ENCODE measurements at places on chromosomes 13 and 19.

GRCh38 chr13:29763436-29764180 is 86.8 kb downstream of the UBL3 start:
- no peak for DNase-seq

DNA sequence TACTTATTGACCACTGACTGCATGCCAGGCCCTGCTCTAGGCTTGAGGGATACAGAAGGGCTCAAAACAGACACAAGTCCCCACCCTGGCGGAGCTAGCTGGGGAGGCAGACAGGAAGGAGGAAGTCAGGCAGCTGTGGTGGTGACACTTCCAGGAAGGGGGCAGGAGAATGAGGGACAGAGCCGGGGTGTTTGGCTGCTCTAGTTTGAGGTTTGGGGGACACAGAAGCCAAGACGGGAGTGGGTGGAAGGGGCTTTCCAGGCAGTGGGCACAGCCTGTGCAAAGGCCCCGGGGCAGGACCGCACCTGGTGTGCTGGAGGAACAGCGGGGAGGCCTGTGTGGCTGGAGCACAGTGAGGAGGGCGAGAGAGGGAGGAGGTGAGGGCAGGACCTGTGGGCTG is 4.0 kb downstream of the MRPL54 start:
- no peak for DNase-seq

- DNase-seq = no peak
Observed at GRCh38 chr13:112325142-112325808, 50.9 kb upstream of the SPACA7 start.

DNA sequence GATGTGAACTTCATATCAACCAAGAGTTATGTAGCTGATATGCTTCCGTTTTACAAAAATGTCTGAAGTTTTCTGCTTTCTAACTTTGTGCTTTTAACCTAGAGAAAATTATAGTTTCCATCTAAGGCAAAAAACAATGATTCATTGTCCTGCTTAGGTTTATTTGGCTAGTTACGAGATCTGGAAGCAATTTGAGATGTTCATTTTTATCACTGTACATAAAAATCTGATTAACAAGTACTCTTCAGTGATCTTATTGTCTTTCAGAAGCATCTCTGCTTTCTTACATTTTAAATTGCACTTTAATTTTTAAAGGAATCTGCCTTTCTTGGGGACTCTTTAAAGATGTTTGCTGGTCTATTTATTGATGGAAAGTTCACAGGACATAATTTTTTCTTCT is 188.1 kb downstream of the RFC3 start:
- DNase-seq = no peak

GRCh38 chr13:34004676-34005075 is 186.7 kb downstream of the RFC3 start:
- no peak for DNase-seq

- DNase-seq = no peak
Observed at GRCh38 chr19:34332027-34332760, 32.8 kb upstream of the GPI start.

DNA sequence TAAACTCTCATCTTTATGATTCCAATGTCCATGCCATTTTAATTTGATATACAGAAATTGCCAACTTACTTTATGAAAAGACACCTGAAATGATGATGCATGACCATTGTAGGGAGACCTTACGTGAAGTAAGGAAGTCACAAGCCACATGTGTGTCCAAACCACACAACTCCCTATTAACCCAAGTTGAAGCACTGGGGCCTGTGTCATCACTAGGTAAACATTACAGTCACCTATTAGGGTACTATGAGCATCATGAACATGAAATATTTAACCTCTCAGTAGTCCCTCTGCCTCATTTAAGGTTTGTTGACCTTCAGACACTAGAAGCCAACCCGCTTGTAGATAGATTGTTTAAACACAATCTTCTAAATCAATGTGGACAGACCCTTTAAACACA is 576.9 kb downstream of the IRS2 start:
- no peak for DNase-seq

DNA sequence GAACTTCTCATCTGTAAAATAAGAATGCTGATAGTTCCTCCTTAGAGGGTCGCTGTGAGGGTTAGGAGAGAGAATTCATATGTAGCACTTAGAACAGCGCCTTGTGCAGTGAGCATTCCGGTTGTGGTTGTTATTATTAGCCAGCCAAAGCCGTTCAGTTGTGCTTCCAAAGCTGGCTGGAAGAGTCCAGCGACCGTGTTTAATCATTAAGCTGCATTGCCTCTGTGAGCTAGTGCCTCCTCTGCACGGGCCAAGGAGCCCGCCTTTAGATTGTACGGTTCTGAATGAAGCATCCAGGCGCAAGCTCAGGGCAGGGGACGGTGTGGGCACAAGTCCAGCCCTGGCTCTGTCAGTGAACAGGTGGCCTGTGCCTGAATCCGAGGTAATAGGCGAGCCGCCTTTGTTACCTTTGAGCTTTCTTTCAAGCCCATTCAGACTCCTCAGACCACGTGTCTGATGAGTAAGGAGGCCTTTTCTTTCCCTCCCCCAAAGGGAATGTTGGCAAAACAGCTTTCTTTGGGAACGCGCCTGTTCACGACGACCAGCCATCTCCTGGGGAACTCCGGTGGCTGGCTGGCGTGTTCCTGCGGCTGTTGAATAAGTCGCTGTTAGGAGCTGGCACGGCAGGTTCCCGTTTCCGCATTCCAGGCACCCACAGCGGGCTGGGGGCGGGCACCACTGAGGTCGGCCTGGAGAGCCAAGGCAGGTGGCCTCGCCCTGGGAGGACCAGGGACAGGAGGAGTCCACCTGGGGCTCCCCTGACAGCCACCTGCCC is 25.1 kb downstream of the SIPA1L3 start:
- DNase-seq = no peak

DNA sequence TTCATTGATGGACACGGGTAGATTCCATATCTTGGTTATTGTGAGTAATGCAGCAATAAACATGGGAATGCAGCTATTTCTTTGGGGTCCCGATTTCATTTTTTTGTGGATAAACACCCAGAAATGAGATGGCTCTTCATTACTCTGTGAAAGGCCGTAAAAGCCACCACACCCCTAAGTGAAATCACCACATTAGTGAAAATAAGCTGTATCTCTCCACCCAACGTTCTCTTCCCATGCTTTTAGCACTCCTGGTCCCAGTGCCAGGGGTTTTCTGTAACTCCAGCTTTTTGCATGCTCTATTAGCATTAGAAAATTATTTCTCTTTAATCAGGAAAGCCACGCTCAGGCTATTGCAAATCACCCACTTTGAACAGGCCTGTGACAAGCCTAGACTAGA is 15.8 kb downstream of the CHAMP1 start:
- no peak for DNase-seq

DNA sequence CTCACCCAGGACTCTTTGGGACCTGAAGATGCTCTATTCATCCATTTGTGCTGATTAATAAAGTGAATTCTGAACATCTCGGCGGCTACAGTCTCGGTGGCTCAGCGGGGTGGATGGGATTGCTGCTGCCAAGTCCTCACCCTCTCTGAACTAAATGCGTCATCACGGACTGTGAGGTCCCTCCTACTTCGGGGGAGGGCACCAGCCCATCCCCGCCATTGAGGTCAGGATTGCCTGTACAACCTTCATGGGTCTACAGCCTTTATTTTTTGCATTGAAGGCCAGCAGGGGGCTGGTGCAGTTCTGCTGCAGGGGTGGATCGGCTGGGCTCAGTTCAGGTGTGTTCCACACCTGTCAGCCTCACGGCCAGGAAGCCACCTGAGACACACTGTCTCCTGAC is 181.8 kb downstream of the COL4A1 start:
- no peak for DNase-seq

GRCh38 chr19:28210886-28211285 is 1002.1 kb downstream of the UQCRFS1 start:
- no peak for DNase-seq

DNA sequence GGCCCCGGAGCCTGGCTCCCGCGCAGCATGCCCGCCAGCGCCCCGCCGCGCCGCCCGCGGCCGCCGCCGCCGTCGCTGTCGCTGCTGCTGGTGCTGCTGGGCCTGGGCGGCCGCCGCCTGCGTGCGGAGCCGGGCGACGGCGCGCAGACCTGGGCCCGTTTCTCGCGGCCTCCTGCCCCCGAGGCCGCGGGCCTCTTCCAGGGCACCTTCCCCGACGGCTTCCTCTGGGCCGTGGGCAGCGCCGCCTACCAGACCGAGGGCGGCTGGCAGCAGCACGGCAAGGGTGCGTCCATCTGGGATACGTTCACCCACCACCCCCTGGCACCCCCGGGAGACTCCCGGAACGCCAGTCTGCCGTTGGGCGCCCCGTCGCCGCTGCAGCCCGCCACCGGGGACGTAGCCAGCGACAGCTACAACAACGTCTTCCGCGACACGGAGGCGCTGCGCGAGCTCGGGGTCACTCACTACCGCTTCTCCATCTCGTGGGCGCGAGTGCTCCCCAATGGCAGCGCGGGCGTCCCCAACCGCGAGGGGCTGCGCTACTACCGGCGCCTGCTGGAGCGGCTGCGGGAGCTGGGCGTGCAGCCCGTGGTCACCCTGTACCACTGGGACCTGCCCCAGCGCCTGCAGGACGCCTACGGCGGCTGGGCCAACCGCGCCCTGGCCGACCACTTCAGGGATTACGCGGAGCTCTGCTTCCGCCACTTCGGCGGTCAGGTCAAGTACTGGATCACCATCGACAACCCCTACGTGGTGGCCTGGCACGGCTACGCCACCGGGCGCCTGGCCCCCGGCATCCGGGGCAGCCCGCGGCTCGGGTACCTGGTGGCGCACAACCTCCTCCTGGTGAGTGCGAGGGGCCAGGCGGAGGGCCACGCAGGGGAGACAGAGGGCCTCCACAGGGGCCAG is at the start of gene KL:
Gene KL, plus strand, starts transcription at position 10 of the 909 bp plus-strand sequence. Its CDS starts 18 bp downstream, at position 28.
- DNase-seq = peak; percentile 65

- DNase-seq = no peak
Observed at GRCh38 chr13:98751861-98752466, 508 bp downstream of the SLC15A1 start.

GRCh38 chr13:40540328-40541044 is 126.0 kb downstream of the FOXO1 start:
- DNase-seq = no peak

GRCh38 chr13:105996391-105997025 is 539.0 kb downstream of the EFNB2 start:
- DNase-seq = no peak

DNA sequence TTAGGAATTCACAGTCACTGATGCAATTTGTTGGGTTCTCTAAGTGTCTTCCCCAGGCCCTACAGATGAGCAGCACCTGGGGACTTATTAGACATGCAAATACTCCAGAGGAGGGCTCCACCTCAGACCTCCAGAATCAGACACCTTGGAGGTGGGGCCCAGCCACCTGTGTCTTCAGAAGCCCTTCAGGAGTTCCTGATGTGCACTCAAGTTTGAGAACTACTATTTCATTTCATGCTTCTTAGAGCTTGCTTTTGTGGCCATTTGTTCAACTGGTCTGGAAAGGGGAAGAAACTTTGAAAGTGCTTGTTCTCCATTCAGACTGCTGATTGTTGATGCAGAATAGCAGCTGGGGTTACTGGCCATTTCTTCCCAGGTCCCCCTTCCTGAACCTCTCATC is 472.0 kb downstream of the COG6 start:
- no peak for DNase-seq

- peak; percentile 53 for DNase-seq
Observed at GRCh38 chr13:20945952-20946383, 43.4 kb upstream of the XPO4 start.

GRCh38 chr13:40983259-40983658 is 35.9 kb downstream of the ELF1 start:
- DNase-seq = no peak

GRCh38 chr13:35485424-35485823 is 8.9 kb upstream of the MAB21L1 start:
- DNase-seq = no peak

DNA sequence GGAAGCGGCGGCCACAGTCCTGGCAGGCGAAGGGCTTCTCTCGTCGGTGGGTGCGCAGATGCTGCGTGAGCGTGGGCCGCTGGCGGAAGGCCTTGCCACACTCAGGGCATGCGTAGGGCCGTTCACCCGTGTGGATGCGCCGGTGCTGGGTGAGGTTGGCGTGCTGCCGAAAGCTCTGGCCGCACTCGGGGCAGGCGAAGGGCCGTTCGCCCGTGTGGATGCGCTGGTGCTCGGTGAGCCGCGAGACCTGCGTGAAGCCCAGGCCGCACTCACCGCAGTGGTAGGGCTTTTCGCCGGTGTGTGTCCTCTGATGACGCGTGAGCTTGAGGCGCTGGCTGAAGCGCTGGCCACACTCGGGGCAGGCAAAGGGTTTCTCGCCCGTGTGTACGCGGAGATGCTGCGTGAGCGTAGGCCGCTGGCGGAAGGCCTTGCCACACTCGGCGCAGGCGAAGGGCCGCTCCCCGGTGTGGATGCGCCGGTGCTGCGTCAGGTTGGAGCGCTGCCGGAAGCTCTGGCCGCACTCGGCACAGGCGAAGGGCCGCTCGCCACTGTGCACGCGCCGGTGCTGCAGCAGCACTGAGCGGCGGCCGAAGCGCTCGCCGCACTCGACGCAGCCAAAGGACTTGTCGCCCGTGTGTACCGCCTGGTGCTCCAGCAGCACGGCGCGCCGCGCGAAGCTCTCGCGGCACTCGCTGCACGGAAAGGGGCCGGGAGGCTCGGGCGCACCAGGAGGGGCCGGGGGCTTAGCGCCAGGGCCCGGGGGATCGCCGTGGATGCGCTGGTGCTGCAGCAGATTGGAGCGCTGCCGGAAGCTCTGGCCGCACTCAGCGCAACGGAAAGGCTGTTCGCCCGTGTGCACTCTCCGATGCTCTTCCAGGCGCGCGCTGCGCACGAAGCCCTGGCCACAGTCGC is 4.0 kb upstream of the UBE2M start:
- no peak for DNase-seq

DNA sequence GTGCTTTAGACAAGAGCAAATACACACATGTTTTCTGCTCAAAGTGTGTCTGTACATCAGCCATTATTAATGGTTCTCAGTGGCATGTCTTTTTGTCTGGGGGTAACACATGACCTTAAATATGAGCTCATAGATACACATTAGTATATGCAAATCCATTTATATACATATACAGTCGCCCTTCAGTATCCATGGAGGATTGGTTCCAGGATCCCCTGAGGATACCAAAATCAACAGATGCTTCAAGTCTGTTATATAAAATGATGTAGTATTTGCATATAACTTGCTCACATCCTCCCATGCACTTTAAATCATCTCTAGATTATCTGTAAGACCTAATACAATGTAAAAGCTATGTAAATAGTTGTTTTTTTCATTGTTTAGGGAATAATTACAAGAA is 298.1 kb downstream of the OLFM4 start:
- no peak for DNase-seq

DNA sequence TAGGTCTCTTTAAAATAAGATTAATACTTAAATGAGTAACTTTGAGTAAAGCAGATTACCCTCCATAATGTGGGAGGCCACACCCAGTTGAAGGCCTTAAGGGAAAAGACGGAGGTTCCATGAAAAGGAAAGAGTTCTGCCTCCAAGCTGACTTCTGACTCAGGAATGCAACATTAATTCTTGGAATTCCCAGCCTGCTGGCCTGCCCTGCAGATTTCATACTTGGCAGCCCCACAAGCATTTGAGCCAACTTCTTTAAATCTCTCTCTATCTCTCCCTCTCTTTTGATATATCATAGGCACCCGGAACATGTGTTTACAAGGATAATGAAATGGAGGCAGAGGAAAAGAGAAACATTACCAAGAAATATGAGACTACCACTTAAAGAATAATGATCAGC is 902.3 kb upstream of the MIR17HG start:
- no peak for DNase-seq

- no peak for DNase-seq
Observed at GRCh38 chr19:4508698-4509097, 9.6 kb downstream of the PLIN4 start.

GRCh38 chr19:14471436-14472187 is 3.5 kb downstream of the PTGER1 start:
- DNase-seq = no peak

Data from activated CD8-positive, alpha-beta memory T cell treated with anti-CD3 and anti-CD28 coated beads, Interleukin-2, amount 50 U/mL, for 48 hours (primary cell).